ENCODE measurements at places on chromosomes 1 and 21. TPM values are rescaled to one million over a fixed set of nuclear protein-coding genes. Genes with fewer than 3 reads are reported as not detected.

- no peak for DNase-seq
Observed at GRCh38 chr1:242055749-242056320, 56.9 kb upstream of the MAP1LC3C start.

Gene S100A7
- total RNA-seq, result not detected

Gene PGLYRP4
- not detected for total RNA-seq

Gene C1orf53
- 3.3 TPM for total RNA-seq

DNA sequence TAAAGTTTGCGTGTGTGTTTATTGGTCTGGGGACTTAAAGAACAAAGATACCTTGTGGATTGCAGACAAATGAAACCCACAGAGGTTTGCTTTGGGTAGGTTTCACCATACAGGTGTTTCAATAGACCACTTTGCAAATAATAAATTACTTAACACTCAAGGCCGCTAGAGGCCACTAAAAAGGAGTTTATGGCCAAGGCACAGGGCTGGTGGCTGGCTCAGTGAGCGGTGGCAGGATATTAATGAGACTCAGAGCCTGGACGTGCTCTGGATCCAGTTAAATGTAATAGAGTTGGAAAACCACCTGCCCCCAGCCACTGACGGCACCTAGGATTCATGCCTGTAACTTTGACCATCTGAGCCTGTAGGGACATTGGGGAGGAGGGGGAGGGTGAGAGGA, 44.5 kb downstream of the LRRC38 start:
- no peak for DNase-seq

- DNase-seq, result no peak
Observed at GRCh38 chr1:112304612-112305011, 91.4 kb upstream of the CTTNBP2NL start.

Gene CFHR3
- total RNA-seq, result not detected

GRCh38 chr1:6424000-6424565, 493 bp upstream of the ESPN start:
- no peak for DNase-seq

GRCh38 chr1:168303716-168304540, 23.3 kb downstream of the TBX19 start:
- DNase-seq, result no peak

DNA sequence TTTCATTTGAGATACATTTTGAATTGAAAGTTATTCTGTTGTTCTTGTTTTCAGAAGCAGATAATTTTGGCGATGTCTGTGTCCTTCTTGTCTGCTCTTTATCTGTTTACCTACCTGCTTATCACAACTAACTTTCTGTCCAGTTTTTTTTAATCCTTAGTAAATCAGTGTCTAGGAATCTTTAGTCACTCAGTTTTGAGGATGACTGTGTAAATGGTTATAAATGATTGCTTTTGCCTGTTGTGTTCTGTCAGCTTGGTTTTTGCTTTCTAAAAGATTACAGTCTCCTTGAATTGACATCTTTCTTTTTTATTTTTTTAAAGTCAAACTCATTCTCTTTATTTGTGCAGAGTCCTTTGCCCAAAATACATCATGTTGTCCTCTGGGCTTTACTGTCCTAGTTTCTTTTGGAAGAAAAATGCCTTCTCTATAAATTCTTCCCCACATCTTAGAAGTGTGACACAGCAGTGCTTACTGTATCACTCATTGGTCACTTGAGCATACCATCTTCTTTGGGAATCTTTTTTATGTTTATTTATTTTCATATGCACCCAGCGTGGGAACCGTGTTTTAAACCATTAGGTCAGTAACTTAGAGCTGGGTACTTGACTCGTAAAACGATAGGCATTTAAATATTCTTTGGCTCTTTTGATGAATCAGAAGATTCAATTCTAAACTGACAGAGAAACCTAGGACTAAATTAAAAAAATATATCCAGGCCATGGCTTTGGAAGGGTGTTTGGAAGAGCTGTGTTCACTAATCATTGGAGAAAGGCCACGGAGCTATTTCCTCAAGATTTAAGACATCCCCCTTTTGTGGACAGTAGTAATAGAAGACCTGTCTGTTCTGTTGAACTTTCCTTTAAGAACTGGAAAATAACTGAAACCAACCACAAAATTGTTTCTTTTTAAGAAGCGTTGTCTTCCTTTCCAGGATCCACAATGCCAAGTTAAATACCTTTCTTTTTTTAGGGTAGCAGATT, 20.9 kb downstream of the LAMC1 start:
- DNase-seq, result no peak

- no peak for DNase-seq
Observed at GRCh38 chr1:31648641-31649357, 4.1 kb upstream of the PEF1 start.

DNA sequence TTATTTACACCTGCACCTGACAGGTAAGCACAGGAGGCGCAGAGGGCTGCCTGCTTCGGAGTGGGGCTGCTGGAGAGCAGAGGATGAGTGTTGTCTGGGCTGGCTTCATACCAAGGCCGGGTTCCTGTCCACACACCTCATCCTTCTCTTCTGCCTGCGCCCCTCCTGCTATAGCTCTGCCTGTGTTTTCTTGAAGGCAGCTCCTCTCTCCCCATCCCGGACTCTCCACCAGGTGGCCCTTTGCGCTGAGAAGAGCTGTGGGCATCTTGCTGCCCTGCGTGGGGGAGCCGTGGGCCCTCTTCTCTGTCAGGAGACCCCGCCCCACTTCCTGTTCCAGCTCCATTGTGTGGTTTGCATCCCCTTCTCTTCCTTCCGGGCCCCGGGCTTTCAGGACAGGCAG, 35.0 kb downstream of the ARHGEF10L start:
- no peak for DNase-seq

DNA sequence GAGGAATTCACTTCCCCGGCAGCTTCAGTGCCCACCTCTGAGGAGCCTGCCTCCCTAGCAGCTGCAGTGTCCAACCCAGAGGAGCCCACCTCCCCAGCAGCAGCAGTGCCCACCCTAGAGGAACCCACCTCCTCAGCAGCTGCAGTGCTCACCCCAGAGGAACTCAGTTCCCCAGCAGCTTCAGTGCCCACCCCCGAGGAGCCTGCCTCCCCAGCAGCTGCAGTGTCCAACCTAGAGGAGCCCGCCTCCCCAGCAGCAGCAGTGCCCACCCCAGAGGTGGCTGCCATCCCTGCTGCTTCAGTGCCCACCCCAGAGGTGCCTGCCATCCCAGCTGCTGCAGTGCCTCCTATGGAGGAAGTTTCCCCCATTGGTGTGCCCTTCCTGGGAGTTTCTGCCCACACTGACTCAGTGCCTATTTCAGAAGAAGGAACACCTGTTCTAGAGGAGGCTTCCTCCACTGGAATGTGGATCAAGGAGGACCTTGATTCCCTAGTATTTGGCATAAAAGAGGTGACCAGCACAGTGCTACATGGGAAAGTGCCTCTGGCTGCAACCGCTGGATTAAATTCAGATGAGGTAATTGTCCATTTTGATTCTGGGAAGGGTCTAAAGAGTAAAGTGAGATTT, 77.4 kb upstream of the BMP8A start:
- DNase-seq, result no peak

- DNase-seq, result no peak
Observed at GRCh38 chr1:171245458-171246064, 2.7 kb upstream of the FMO1 start.

Gene GSTM5
- total RNA-seq, result 3.2 TPM

Gene CLCA4
- total RNA-seq, result 2.1 TPM

GRCh38 chr1:81424061-81424460, 376.7 kb upstream of the ADGRL2 start:
- no peak for DNase-seq

GRCh38 chr1:147717051-147717705, 43.2 kb downstream of the GJA5 start:
- no peak for DNase-seq

- no peak for DNase-seq
Observed at GRCh38 chr1:43932786-43933385, 715 bp upstream of the ARTN start.

GRCh38 chr1:59972216-59972927, 45.8 kb upstream of the CYP2J2 start:
- no peak for DNase-seq

- DNase-seq, result no peak
Observed at GRCh38 chr1:1221887-1222574, 8.1 kb upstream of the TNFRSF4 start.

- no peak for DNase-seq
Observed at GRCh38 chr1:31368611-31369107, 4.2 kb downstream of the FABP3 start.

DNA sequence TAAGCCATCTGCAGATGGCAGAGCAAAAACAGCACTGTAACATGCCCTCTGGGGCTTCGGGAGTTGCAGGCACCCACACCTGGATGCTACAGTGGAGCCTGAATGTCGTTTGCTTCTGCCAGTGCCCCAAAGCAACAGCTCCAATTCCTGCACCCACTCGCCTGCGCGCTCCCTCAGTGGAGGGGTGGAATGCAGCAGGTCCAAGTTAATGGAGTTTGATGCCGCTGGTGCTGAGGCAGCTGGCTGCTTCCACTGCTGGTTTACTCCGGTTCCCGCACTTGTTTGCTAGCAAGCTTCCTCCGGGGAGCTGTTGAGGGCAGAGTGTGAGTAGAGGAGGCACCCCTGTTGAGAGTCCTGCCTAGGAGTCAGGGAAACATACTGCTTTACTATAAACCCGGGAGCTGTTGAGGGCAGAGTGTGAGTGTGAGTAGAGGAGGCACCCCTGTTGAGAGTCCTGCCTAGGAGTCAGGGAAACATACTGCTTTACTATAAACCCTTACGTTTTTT, 584.0 kb upstream of the TMPRSS15 start:
- no peak for DNase-seq

Gene ELAPOR1
- total RNA-seq, result 0.41 TPM

GRCh38 chr1:101071470-101071891, 45.9 kb upstream of the DPH5 start:
- DNase-seq, result no peak

GRCh38 chr1:89635825-89636815, 3.2 kb downstream of the LRRC8C start:
- no peak for DNase-seq

DNA sequence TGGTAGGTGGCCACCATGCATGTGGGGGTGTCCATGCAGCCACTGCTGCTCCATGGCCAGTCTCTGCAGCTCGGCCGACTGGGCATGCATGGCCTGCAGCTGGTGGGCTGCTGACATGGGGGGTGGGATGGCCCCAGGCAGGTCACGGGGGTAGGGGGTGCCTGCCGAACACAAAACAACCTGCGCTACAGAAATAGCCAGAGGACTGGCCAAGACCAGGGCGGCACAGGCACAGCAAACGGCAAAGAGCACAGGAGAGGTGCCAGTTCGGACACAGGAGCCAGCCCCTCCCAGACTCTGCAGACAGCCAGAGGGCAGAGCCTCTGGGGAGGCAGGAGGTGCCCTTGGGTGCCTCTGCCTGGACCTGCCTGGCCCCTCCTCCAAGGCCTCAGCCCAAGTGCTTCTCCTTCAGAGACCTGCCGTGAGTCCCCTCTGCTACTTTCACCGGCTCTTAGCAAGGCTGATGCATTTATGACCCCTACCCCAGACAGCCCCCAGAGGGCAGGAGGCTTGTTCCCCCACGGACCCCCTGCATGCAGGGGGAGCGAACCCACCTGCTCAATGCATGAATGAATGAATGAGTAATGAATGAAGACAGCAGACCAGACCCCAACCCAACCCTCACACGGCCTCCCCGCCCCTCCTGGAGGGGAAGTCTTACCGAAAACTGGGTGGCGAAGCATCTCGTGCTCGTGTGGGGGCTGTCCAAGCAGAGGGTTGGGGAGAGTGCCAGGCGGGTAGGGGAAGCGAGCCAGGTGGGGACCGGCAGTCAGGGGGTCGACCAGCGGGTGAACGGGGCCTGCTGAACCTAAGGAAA, 37.7 kb downstream of the SLC45A1 start:
- peak; percentile 63 for DNase-seq

DNA sequence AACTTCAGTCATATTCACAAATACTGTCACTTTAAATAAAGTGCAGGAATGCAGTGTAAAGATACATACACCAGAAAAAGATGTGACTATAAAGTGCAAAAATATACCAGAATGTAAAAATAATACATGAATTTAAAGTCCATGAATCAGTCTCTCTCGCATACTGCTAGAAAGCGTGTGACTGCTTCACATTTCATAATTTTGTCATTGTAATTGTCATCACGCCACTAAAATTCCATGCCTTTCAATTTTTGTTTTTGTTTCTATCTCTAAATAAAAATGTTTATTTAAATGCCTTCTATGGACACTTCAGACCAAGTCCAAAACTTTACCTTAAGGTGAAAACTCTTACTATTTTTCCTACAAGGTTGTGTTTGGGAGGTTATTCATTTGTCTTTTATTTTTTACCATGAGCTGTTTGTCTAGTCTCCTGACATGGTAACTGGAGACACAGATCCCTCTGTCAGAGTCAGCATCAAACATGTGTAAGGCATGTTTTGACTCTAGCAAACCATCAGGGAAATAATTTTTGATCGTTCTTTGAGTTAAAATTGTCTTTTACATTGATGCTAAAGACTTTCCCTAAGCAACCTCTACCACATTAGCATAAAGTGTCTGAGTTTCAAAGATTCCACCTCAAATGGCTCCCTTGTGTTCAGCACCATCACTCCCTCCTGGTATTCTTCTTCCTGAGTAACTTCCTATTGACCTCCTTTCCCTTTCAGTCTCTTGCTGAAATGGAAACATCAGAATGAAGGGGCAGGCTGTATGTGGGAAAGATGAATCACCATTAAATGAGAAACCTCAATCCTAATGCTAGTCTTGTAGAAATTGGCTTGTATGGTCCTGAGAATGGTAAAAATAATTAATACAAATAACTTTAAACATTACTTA, 14.0 kb upstream of the AIM2 start:
- no peak for DNase-seq

Gene B3GALNT2
- 52.7 TPM for total RNA-seq

GRCh38 chr1:205008896-205009295, 34.1 kb upstream of the CNTN2 start:
- no peak for DNase-seq

GRCh38 chr1:114341299-114341698, 169.7 kb downstream of the TRIM33 start:
- no peak for DNase-seq

Gene ANGPTL3
- not detected for total RNA-seq

Gene IQGAP3
- total RNA-seq, result not detected

Gene ZNF281
- 14.7 TPM for total RNA-seq

- peak; percentile 88 for DNase-seq
Observed at GRCh38 chr1:229024528-229025130, 246.3 kb upstream of the RAB4A start.

DNA sequence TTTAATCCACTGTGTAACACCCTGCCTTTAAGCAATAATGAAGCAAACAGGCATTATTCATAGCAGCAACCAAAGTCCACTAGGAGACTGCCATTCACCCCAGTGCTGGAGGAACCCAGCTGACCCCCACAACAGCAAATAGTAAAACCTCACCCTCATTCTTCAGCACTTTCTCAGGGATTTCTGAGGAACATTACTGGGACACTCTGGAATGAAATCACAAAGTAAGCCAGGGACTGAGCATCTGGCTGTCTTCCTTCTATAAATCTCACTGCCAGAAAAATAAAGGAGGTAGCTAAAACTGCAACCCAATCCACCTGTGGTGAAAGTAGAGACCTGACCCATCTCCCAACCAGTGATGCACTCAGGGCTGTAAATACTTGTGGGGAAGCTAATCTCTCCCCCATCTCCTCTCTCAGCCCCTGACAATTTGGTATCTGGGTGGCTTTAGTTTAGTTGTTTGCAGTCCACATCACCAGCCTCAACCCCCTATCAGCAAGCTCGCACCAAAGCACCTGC, 47.1 kb downstream of the COL6A1 start:
- peak; percentile 70 for DNase-seq

Gene ZMYM4
- total RNA-seq, result 36.7 TPM
